ENCODE measurements at places on chromosomes 5 and 9. TPM values are rescaled to one million over a fixed set of nuclear protein-coding genes. Genes with fewer than 3 reads are reported as not detected.

The SLC34A1 gene
- not detected for polyA plus RNA-seq

GRCh38 chr9:97529363-97530076, 28.1 kb downstream of the TMOD1 start:
- DNase-seq: no peak

DNA sequence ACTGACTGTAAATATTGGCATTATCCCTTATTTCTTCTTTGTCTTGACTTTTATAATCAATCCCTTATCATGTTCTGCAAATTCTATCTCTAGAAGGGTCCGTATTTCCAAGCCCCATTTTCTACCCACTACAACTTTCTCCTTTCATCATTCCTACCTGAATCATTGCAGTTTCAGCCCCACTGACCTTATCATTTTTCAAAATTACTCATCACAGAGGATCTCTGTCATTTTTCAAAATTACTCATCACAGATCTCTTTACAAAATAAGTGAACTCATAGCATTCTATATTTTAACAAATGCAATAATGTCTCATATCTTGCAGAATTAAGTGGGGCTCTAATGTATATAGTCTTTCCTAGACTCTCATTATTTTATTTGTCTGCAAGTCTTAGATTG, 256.9 kb upstream of the COX7C start:
- no peak for DNase-seq

- DNase-seq: no peak
Measured at GRCh38 chr5:9282211-9282610, 263.7 kb downstream of the SEMA5A start.

DNA sequence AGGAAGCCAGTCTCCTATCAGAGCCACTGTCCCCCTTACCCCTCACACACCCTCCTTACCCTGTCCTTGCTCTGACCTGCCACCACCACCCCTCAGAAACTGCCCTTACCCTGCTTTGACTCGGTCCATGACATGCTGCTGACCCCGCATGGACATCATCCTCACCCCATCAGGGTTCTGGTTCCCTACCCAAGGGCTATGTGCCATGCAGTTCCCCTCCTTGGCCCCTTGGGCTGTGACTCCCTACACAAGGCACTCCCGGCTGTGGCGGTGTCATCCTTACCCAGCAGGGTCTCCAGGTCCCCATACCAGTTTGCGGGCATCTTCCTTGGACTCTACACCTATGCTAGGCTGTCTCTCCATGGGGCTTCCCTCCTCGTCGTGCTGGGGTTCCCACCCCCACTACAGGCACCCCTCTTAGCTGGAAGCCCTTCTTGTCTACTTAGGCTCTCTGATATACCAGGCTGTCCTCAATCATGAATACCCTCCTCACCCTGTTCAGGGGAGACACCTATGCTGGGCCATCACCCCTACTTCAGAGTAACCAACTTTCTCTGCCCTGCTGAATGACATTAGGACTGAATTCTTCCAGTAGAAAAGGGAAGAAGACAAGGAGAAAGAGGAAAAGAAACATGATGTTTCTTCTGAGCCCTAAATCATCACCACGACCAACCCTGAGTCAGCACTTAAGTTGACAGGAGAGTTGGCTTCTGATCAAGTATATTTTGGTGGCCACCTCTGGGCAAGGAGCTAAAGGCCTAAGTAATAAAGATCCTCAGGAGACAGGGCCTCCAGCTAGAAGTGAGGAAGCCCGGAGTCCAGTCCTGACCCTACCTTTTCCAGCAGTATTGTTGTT, 115.2 kb downstream of the GCNT1 start:
- no peak for DNase-seq

DNA sequence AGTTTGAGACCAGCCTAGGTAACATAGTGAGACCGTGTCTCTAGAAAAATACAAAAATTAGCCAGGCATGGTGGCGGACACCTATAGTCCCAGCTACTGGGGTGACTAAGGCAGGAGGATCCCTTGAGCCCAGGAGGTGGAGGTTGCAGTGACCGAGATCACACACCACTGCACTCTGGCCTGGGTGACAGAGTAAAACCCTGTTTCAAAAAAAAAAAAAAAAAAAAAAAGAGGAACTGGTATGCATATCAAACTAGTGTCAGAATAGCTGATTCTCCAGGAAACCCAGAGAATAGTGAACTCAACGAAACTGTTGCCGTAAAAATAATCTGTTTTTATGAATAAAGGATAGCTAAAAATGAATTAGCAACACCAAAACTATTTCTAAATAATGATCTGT, 126.6 kb upstream of the BASP1 start:
- no peak for DNase-seq

DNA sequence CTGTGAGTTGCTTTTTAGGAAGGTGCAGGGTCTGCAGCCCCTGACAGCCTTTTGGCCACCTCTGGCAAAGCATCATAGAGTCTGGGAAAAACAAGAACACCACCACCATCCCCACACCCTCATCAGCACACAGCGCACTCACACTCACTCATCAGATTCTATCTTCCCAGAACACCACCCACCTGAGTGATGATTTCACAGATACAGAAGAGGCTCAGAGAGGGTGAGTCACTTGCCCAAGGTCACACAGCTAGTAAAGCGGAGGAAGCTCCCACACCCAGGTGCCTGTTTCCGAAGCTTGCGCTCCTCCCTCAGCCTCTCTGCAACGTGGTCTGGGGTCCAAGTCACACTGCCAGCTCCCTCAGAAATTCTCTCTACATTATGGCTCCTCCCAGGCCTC, 41.8 kb upstream of the HRH2 start:
- DNase-seq: no peak

DNA sequence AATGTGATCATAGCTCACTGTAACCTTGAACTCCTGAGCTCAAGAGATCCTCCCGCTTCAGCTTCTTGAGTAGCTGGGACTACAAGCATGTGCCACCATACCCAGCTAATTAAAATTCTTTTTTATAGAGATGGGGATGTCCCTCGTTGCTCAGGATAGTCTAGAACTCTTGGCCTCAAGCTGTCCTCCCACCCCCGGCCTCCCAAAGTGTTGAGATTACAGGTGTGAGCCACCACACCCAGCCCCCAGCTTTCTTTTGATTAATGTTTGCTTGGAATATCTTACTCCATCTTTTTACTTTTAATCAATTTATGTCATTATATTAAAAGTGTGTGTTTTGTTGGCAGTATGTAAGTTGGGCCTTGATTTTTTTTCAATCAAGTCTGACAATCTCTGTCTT, 59.4 kb upstream of the EXOC3 start:
- no peak for DNase-seq

DNA sequence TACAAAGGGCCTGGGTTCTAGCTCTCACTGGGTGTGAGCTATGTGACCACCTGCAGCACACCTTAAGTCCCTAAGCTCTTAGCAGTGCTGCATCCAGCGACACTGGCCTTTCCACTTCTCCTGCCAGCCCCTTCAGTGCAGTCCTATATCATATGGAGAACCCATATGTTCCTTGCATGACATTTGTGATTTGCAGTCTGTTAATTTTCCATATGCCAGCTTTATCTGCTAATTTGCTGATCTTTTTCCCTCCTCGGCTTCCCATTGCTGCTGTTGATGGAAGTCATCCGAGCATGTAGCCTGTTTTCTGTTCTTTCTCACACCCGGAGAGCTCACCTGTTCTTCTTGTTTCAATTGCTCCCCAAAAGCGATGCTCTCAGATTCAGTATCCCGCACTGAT, 23.2 kb downstream of the PRDM6 start:
- no peak for DNase-seq

- no peak for DNase-seq
Measured at GRCh38 chr5:166431456-166431855, 1860.0 kb upstream of the WWC1 start.

DNA sequence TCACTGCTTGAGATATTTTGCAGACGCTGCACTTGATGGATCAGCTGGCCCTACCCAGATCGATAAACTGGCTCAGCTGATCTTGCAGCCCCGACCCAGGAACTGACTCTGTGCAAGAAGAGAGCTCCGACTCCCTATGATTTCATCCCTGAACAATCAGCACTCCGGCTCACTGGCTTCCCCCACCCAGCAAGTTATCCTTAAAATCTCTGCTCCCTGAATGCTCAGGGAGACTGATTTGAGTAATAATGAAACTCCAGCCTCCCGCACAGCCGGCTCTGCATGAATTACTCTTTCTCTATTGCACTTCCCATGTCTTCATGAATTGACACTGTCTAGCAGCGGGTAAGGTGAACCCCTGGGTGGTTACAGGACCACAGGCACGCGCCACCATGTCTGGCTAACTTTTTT, 16.9 kb upstream of the NANS start:
- DNase-seq: no peak

DNA sequence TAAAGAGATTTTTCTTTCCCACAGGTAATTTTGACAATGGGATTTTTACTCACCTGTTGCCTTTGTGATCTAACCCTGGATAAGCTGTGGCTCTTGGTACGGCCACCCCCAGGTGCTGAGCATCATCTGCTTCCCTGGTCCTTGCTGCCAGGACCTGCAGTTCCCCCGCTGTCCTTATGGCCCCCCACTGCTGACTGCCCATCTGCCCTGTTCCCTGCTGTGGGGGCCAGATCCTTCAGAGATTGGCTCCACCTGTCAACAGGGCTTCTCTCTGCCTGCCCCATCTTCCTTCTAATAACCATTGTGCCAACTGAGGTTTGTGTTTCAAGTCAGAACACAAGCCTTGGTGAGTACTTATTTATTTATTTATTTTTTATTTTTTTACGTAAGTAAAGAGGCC, 183.3 kb downstream of the MAPKAP1 start:
- no peak for DNase-seq
